ENCODE measurements at places on chromosomes 16 and 17. TPM values are rescaled to one million over a fixed set of nuclear protein-coding genes. Genes with fewer than 3 reads are reported as not detected.

DNA sequence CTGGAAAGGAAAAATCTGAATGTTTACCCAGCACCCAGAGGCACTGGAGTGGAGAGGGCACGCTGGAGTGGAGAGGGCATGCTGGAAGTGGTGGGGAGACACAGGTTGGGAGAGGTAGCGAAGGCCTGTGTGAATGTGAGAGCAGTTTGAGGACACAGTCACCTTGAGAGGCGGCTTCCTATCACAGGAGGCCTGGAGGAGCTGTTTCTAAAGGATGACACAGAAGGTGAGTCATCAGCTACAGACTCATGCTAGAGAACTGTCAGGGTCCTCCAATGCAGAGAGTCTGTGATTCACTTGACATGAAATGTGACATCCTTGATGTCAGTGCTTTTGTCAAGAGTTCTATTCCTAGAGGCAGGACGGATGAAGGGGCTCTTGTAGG, 13.8 kb downstream of the CTRL start:
- peak; percentile 45 for DNase-seq

- DNase-seq = no peak
Measured at GRCh38 chr16:65099607-65100006, 22.3 kb downstream of the CDH11 start.

DNA sequence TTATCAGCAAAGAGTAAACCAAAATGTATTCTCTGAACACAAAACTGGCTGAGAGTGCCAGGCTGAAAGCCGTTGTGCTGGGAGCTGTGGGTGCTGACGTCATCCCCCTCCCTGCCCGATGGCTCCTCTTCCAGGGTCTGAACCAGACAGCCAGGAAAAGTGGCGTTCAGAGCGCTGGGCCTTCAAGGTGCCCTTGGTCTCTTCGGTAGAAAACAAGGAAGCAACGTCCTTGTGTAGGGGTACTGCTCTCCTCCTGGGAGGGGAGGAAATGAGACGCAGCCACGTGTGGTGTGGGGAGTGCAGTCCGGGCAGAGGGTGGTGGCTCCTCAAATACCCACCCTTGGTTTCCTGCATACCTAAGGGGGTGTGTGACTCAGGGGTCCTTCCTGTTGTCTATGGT, 394.7 kb downstream of the SEC14L1 start:
- no peak for DNase-seq

- no peak for DNase-seq
Measured at GRCh38 chr16:88074041-88074440, 122.8 kb downstream of the BANP start.

Gene ALOX15B
- 0.30 TPM for total RNA-seq

- no peak for DNase-seq
Measured at GRCh38 chr17:80831491-80831890, 160.2 kb upstream of the CHMP6 start.

GRCh38 chr17:69357701-69358100, 30.8 kb upstream of the ABCA5 start:
- no peak for DNase-seq

Gene QPRT
- 0.52 TPM for total RNA-seq

Gene VAC14
- total RNA-seq = 35.3 TPM

GRCh38 chr17:2724784-2725164, 13.2 kb upstream of the CLUH start:
- DNase-seq = no peak

- DNase-seq = no peak
Measured at GRCh38 chr17:45263477-45263860, 1.6 kb upstream of the SPATA32 start.

Gene ABCC3
- 66.2 TPM for total RNA-seq

Gene PROCA1
- total RNA-seq = 0.96 TPM

Gene TMEM132E
- not detected for total RNA-seq

DNA sequence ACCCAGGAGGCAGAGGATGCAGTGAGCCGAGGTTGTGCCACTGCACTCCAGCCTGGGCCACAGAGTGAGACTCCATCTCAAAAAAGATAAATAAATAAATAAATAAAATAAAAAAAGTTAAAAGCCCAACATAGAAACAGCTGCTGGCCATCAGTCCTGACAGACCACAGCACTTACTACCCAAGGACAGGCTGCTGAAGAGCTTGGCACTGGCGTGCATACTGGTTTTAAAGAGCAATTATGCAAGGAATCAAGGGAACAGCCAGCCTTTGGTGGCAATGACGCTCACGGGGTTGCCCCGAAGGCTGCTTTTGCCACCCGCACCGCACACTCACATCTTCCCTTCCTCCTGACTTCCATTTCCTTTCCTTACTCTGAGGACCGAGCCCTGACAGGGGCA, 4.2 kb downstream of the PLD6 start:
- no peak for DNase-seq

DNA sequence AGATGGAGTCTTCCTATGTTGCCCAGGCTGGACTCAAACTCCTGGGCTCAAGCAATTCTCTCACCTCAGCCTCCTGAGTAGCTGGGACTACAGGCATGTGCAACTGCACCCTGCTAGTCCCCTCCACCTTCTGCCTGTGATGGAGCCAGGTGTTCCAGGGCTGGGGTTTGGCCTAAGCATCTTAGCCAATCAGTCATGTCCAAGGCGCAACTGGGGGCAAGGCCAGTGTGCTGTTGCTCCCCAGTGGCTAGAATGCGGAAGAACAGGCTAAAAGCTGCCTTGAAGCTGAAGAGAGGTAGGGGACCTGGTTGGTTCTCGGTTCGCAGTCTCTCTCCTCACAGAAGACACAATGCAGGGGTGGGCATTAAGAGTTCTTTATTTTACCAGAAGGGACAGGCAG, 18.6 kb downstream of the FLOT2 start:
- DNase-seq = peak; percentile 67

DNA sequence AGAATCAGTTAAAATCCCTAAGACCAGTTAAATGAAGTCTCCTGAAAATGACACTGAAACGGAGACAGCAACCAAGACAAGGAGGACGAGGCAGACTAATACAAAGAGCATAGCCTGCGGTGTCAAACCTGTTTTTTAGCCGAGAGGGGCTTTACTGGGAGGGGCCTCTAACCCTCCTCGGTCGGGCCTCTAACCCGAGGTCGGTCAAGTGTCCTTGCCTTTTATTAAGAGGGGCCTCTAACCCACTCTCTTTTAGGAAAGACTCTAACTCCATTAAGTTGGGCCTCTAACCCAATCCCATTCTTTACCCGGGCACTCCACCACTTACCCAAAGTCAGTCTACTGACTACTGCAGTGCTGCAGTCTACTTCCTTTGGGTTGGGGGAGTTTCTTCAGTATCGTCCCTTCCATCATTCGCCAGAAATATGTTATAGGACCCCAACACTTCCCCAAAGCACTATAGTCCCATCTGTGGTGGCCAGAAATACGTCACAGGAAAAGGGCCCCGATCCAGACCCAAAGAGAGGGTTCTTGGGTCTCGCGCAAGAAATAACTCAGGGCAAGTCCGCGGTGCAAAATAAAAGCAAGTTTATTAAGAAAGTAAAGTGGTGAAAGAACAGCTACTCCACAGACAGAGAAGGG, 39.2 kb upstream of the ARL4D start:
- no peak for DNase-seq

DNA sequence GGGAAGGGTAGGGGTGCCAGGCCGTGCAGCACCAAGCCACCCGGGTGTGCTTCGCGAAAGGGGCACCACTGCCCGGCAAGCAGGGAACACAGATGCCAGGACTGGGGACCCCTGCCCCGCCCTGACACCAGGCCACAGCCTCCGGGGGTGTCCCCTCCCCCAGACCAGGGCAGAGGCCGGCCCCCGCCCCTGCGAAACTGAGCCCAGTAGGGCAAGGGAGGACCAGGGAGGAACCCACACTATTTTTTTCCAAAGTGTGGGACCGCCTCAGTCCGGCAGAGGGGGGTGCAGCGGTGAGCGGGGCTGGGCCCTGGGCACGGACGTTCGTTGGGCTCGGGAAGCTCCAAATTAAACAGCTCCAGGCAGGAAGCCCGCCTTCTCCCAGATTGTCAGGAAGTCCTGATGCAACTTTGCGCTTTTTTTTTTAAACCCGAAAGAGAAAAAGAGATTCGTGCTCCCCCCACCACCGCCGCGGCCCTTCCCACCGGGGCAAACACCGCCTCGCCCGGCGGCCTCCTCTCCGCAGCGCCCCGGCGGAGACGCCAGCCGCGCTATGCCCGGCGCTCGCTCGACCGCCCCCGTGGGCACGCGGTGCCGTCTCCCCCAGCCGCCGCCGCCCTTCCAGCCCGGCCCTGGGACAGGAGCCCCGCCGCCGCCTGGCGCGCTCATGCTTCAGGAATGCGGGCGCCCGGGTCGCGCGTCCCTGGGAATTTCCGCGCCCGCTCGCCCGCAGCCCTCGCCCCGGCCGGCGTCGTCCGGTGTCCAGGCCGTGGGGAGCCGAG, 755 bp downstream of the PIEZO1 start:
- no peak for DNase-seq

Gene GLTPD2
- total RNA-seq = not detected

- DNase-seq = no peak
Measured at GRCh38 chr17:17385491-17385890, 82.3 kb downstream of the NT5M start.

Gene ARHGDIG
- not detected for total RNA-seq

Gene CDH16
- total RNA-seq = not detected

Gene STX1B
- total RNA-seq = 1.6 TPM

GRCh38 chr17:44601539-44601938, 44.3 kb downstream of the FZD2 start:
- no peak for DNase-seq

DNA sequence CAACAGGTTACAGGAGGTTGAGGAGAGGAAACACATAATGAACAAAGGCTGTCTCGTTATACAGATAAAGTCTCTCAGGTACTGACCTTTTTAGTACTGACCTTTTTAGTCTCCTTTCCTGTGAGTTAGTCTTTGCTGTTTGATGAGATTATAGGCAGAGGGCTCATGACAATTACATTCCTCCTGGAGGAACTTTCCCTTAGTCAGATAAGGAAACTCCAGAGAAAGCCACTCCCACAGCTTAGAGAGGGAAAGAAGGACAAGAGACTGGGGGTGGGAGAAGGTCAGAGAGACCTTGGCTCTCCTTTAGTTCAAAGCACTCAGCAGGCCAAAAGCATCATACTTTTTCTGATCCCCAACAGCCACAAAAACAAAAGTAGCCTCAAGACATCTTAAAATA, 15.3 kb upstream of the PSMD7 start:
- no peak for DNase-seq

Gene METRNL
- total RNA-seq = 58.7 TPM

GRCh38 chr17:73803964-73804435, 159.8 kb upstream of the SDK2 start:
- DNase-seq = no peak

DNA sequence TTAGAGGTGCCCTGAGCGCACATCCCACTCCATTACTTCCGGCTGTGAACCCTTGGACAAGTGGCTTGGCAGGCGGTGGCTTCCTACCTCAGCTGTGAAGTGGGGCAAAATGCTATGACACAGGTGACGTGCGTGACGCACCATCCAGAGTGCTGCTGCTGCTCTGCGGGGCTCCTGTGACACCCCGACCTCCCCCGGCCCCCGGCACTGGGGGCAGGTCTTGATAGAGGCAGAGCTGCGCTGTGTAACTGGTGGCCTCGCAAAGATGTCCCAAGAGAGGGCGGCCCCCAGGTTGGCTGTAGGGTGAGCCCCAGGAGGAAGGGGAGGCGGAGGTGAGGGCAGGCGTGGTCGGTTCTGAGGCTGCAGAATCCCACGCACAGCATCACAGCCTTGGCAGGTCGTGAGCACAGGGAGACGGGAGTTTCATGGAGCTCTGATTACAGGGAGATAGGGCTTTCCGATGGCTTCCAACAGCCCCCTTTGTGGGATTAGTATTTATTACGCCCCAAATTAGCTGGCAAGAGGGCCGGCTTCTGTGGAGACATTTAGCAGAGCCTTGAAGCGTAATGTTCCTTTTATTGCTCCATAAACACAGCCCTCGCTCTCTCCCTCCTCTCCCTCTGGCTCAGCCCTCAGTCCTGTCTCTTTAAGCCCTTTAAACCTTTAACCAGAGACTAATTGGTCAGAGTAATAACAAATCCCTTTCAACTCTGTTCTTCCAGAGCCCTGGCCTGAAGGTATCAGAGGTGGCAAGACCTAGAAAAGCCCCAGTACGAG, 328.1 kb downstream of the C16orf95 start:
- no peak for DNase-seq

DNA sequence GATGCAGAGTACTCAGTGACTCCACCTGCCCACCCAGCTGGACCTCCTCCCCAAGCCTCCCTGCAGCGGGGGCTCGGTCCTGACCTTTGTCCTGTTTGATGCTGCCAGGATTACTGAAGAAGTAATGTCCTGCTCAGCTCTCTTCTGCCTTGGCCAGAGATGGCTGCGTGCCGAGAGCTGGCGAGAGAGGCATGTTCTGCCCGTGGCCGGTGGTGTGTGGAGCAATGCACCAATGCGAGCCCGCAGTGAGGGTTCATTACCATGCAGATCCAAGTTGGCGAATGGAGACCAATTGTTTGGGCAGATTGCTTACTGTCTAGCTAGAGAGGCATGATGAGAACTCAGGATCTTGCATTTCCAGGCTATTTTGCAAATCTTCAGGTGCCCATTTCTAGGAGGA, 248.9 kb downstream of the ENGASE start:
- no peak for DNase-seq

DNA sequence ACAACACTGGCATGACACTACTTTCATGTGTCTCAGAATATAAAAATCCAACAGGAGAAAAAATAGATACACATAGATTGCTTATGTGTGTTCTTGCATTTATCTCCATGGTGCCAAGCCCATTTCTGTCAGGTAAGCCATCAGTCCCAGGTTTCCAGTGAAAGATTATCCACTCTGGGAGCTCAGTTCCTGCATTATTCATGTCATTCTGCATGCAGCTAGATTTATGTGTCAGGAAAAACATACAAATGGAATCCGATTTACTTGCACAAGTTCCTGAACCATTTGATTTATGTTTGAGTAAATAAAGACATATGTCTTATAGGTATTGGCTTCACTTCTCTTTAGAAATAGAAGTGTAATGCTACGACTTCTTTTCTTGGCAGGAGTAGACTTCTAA, 569.7 kb downstream of the KCNJ2 start:
- DNase-seq = no peak

- no peak for DNase-seq
Measured at GRCh38 chr16:71896764-71897368, 1.5 kb downstream of the IST1 start.

Measured in HCT116 (cell line).